ENCODE measurements at places on chromosomes 2 and 18.

DNA sequence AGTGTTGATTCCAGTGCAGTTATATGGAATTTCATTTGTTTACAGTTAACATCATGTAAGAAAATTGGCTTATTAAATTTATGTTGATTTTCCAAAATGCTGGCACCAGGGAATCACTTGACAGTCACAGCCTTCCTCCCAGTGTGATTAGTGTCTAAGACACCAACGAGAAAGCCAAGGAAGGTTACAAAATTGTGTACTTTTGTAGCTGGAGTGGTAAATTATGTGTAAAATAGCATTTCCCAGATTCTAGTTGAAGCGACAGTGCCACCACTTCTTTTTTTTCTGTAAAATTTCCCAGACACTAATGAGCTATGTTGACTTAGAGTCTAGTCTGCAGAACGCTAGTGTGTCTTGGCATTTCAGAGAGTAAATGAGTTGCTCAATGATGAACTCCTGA is 101.3 kb downstream of the NCK2 start:
- no peak for DNase-seq

DNA sequence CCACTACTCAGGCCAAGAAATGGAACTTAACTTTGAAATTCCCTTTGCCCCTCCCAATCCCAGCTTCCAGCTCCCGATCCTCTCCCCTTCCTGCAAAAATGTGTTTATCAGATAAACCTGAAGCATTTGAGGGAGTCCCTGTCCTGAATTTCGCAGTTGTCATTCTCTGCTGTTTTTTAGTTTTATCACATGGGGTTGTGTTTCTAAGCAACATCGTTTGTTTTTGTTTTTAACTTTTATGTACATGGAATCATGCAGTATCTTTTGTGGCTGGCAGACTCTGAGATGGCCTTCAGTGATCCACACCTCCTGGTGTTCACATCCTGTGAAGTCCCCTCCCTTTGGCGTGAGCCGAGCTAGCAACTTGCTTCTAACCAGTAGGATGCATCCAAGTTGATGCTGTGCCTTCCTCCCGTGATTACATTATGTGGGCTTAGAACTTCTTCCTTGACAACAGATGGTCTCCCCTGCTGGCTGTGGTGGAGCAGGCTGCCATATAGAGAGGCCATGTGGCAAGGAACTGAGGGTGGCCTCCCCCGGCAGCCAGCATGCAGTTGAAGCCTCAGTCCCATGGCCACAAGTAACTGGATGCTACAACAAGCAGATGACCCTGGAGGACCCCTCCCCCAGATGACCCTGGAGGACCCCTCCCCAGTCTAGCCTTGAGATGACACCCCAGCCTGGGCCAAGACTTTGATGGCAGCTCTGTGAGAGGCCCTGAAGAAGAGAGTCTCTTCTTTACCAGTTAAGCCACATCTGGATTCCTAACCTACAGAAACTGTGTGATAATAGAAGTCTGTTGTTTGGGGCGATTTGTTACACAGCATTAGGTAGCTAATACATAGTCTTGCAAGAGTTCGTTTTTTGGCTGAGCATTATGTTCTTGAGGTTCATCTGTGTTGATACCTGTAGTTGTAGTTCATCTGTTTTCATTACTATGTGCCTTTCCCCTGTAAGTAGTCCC is 27.7 kb downstream of the SH3BP4 start:
- no peak for DNase-seq

DNA sequence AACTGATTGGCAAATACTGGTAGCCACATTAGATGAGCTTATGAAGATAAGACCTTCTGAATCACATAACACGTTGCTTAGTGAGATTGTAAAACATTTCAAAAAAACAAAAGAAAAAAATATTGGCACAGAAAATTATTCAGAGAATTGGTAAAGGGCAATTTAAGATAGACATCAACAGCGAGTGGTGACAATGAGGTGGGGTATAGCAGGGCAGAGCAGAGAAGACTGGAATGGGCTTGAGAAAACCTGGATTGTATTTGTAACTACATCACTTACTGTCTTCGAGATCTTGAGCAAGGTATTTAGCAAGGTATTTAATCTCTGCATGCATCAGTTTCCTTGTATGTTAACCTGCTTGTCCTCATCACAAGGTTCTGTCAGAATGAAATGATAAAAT is 313.0 kb upstream of the MEIS1 start:
- no peak for DNase-seq

DNA sequence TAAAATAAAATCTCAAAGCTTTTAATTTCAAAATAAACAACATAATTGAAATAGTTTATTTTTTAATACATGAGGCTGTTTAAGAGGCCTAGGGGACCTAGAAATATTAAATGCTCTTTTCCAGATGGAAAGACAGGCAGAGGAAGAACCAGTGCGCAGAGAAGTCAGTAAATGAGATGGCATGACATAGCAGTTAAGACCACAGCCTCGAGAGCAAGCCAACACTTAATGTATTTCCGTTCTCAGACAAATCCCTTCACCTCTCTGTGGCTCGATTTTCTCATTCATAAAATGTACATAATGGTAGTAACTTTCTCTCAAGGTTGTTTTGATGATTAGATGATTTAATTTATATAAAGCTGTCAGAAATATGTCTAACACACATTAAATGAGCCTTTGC is 405.1 kb upstream of the CWC22 start:
- DNase-seq = no peak

DNA sequence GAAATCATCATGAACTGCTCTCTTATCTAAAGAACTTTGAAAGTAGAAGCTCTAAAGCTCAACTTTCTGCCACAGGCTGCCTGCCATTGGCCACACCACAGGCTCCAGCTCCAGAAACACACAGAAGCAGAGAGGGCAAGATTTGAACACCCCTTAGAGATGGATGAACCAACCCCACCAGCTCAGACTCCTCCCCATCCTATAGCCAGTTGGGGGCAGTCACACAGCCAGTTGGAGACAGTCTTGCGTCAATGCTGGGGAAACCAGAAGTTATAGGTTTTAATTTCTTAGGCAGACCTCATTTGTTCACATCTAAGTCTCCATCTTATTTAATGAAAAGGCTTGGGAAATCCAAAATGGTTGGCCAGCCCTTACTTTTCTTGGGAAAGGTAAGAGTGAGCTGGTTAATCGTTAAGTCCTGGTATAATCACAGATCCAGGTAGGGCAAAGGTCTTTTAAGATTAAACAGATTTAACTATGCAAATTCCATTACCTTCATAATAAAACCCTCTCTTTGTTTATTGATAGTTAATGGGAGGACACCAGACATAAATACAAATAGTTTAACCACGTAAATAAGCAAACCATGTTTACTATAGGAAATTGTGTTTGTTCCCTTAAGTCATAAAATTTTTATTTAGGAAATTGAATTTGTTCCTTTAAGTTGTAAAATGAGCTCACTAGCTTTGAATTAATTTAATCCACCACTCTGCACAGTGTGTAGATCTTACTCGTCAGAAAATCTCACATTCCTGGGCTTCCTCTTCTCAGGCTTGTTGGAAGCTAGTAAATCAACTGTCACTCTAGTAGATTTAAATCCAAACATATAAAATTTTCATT is 28.0 kb downstream of the MRO start:
- no peak for DNase-seq

DNA sequence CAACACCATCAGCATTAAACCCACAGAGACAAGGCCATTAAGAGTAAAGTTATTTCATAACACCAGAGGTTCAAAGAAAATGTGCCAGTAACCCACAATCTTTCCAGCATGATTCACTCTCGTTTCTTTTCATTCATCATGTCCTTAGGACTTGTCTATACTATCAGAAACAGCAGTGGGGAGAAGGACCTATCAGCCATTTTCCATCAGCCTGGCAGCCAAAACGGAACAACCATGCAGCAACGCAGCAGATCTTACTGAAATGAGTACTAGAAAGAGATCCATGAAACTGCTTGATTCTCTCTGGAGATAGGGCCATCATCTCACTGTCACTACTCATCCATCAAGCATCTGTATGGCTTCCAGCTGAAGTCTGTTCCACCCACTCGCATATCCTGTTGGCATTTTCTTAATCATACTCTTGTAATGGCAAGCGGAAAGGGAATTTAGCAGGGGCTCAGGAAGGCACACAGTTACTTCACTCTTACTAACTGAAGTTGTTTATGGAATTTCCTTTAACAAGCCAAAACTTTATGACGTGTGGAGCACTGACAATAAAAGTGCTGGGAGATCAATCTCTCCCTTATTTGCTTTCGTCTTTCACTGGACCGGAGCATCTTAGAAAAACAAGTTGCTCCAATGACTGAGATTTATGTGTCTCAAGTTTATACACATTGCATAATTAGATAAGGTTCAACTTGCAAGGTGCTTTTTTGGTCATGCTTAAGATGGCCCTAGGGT is 69.7 kb downstream of the EPHA4 start:
- DNase-seq = no peak
